ENCODE measurements at places on chromosomes 1 and 21.
A peak's percentile ranks its signal among the peaks of the same experiment; 100 is the strongest.

GRCh38 chr1:21814241-21814918 is 2.3 kb downstream of the LDLRAD2 start:
- DNase-seq, result no peak

DNA sequence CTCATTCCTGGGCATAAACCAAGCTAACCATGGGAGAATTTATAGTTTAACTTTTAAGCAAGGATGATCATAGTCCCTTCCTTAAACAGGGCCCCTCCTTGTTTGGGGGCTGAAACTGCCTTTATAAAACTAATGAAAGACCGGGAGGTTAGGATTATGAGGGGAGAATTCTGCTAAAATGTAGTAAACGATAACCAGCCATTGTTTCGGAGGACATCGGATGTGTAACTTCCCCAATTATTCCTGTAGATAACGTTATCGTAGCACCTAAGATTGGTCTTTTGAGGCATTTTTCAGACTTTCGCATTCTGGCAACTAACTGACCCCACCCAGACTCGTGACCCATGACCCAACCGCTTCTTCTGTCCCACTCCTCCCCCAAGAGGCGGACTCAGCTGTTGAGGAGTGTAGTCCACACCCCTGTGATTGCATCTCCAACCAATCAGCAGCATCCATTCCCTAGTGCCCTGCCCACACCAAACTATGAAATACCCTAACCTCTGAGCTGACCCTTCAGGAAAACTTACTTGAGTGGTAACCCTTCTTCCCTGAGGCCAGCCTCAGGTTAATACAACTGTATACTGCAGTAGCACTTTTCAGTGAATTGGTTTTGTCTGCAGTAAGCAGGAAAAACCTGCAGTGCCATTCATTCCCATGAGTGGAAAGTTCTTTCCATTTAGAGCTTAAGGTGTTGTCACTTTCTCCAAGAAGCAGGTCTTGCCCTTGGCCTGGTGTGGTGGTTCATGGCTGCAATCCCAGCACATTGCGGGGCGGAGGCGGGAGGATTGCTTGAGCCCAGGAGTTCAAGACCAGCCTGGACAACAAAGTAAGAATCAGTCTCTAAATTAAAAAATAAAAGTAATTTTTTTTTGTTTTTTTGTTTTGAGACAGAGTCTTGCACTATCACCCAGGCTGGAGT is 823 bp upstream of the SYF2 start:
- DNase-seq, result peak; percentile 79

DNA sequence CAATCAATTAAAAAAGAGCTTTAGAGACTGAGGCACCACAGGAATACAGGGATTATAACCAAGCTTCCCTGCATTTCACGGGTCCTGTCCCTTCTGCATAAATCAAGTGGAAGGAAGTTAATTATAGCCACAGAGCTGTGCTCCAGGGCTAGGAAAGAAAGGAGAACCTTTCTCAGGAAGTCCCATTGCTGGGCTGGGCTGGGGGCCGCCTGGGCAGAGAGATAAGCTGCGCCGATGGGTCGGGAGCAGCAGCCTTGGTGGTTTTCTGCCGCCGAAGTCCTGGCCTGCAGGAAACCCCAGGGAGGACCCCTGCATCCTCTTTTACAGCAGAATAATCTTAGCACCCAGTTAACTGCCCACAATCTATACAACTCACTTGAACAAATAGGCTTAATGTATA is 12.6 kb upstream of the CD34 start:
- DNase-seq, result no peak

DNA sequence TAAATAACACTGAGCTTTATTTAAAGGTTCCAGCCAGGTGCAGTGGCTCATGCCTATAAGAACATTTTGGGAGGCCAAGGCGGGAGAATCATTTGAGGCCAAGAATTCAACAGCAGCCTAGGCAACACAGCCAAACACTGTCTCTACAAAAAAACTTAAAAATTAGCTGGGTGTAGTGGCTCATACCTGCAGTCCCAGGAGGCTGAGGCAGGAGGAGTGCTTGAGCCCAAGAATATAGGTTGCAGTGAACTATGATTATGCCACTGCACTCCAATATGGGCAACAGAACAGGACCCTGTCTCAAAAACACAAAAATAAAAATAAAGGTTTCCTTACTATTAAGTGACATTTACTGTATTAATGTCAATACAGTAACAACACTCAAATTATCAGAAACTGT is 2.1 kb downstream of the TAF12 start:
- peak; percentile 45 for DNase-seq

DNA sequence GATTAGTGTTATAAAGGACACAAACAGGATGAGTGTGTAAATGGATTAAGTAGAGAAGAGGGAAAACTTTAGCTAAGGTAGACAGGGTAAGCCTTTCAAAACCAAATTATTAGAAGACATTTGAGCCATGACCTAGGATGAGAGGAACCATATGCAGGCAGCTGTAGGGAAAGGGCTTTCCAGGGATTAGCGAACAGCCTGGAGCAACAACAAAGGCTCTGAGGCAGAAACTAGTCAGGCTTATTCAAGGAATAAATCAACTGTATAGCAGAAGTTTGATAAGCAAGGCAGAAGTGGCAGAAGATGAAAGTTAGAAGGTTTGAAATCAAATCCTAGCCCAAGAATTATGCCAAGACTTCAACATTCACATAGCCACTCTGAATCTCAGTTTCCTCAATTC is 21.3 kb downstream of the AIDA start:
- no peak for DNase-seq

- no peak for DNase-seq
Observed at GRCh38 chr21:44293551-44294231, 6.2 kb upstream of the PFKL start.

- DNase-seq, result no peak
Observed at GRCh38 chr1:78279051-78279450, 211.7 kb upstream of the PTGFR start.
